ENCODE measurements at places on chromosomes 5 and 9.

DNA sequence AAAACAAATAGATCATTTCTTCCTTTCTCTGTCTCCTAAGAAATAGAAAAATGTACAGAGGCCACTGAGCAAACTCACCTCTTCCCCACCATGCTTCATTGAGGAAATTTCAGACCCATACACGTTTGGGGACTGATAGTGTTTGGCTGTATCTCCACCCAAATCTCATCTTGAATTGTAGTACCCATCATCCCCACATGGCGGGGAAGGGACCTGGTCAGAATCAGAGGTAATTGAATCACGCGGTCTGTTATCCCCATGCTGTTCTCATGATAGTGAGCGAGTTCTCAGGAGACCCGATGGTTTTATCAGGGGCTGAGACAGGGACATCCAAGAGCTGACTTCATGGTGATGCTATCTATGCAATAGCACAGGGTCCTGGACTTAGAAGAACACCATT, 1655.8 kb downstream of the MAT2B start:
- no peak for DNase-seq

- DNase-seq = no peak
These were observed 48.5 kb upstream of the BNC2 start for GRCh38 chr9:16918920-16919319.

GRCh38 chr5:151115272-151115905, 34.6 kb upstream of the TNIP1 start:
- peak; percentile 70 for DNase-seq

DNA sequence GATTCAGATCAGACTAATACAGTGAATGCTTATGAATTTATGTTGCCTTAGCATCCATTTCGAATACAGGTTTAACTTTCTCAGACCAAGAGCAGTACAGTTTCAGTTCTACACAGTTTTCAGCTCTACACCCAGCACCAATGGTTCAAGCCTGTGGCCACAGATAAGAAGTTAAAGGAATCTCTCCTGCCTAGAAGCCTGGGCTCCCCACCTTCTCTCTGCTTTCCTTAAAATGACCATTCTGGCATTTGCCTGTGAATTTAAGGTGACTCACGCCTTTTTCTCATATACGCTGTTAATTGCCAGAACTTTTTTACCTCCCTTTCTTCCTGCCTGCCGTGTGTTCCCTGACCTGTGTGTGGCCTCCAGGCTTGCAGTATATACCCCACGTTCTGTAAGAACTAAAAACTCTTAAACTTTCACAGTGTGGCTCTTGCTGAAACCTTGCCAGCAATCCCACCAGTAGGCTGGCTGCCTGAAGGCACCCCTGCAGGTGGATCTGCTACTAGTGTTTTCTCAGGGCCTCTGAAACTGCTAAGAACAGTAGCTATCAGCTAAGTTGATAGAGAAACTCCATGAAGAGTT, 692.8 kb upstream of the CDH18 start:
- no peak for DNase-seq

DNA sequence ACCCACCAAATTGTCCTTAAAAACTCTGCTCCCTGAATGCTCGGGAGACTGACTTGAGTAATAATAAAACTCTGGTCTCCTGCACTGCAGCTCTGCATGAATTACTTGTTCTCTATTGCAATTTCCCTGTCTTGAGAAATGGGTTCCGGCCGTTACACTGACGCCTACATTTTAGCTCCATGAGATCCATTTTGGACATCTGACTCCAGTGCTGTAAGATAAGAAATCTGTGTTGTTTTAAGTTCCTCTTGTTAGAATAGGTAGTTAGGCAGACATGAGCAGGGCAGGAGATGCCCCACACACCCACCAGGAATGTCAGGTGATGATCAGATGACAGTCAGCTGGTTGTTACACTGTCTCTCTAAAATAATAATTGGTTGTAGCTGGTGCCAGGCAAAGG, 125.8 kb upstream of the SHB start:
- no peak for DNase-seq

- no peak for DNase-seq
These were observed 7.6 kb downstream of the S1PR3 start for GRCh38 chr9:88998911-88999310.

DNA sequence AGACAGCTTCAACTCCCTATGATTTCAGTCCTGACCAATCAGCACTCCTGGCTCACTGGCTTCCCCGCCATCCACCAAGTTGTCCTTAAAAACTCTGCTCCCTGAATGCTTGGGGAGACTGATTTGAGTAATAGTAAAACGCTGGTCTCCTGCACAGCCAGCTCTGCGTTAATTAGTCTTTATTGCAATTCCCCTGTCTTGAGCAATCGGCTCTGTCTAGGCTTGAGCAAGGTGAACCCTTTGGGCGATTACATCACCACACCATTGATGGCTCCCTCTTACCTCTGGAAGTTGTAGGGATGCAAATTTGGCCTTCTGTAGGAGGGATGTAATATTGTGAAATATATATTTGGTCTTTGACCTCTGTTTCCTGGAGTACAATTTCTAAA, 2.9 kb upstream of the SLC23A1 start:
- DNase-seq = peak; percentile 2

- peak; percentile 29 for DNase-seq
These were observed 6.1 kb upstream of the NRARP start for GRCh38 chr9:137308057-137308619.

- no peak for DNase-seq
These were observed 4.9 kb upstream of the N4BP3 start for GRCh38 chr5:178108446-178108845.

DNA sequence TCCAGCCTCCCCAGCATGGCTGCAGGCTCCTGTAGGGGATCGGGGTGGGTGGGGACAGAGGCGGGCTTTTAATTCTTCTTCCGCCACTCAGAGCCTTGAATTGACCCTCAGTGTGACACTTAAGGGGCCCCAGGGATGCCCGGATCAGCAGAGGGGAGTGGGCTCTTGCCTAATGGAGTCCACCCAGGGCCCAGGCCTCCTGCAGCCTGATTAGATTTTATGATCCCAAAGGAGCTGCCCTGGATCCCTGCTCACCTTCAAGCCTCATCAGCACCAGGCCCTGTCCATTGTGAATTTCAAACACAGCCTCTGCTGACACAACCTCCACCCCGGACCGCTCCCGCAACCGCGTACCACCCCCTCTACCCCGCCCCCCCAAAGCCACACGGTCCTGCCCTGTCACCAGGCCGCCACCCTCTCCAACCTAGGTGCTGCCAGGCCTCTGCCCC, 214.1 kb upstream of the IER5L start:
- DNase-seq = no peak

DNA sequence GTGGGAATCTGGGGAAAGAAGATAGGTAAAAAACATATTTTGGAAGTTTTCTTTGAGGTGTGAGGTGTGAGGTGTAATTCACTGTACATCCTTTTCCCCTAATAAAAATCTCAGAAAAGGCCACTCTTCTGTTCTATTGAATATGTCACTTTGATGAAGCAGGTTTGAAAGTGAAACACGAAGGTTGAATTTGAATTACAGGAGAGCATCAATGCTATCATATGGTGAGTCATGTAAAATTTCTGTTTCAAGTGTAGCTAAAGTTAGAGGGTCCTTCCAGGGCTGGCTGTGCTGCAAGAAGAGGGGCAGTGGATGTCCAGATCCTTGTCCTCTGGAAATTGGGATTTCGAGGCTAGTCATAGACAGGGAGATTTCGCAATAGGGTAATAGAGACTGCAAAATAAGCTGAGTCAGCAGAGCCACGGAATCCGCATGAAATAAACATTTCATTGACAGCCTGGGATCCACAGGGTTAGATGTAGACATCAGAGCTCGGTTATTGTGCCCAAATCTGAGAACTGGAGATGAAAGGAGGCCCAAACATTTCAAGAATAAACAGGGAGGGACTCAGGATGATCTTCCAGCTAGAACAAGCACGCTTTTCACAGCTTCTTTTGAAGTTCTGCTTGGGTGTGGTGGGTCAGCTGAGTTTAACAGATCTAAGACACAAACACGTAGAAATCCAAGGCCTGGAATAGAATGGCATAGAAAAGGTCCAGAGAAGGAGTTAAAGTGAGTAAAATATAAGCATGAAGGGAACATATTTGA, 194.4 kb upstream of the CDKN2B start:
- DNase-seq = no peak

- DNase-seq = no peak
These were observed 581.0 kb downstream of the TLE1 start for GRCh38 chr9:81108391-81108790.

- DNase-seq = no peak
These were observed 627.7 kb downstream of the CCDC171 start for GRCh38 chr9:16180546-16180945.

DNA sequence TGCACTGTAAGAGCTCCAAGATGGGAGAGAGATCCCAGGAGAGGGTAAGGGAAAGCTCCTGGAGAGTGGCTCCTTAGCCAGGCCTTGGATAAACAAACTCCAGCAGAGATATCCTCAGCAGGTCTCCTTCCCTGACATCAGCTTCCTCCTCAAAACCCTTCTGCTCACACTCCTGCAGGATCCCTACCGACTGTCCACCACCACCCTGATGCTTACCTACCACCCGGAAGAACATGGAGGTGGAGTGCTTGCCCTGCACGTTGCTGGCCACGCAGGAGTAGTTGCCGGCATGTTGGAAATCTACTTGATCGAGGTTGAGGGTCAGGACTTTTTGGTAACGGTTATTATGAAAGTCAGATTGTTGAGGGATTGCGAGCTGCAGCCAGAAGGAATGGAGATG, 9.3 kb downstream of the CSF1R start:
- DNase-seq = no peak

- no peak for DNase-seq
These were observed 272.6 kb downstream of the FANCC start for GRCh38 chr9:95044731-95045508.

DNA sequence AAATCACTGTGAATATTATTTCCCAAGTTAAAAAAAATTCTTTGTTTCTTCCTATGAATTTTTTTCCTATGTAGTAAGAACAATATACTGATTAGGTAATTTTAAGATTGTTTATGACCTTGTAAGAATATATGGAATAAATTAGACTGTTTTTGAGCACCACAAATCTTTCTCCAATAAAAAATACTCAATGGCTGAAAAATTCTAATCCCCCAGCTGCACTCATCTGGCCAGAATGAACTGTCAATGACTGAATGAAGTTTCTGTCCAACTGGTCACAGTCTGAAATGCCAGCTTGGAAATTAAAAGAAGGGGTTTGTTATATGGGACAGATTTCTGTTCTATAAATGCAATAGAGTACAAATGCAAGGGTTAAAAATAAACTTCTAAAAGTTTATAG, 569.5 kb upstream of the SEMA6A start:
- DNase-seq = no peak

GRCh38 chr5:59587489-59588337, 305.8 kb downstream of the PDE4D start:
- DNase-seq = no peak

GRCh38 chr9:250039-250438, 35.4 kb downstream of the DOCK8 start:
- no peak for DNase-seq

GRCh38 chr5:88877826-88878225, 5.2 kb downstream of the MEF2C start:
- DNase-seq = no peak

- no peak for DNase-seq
These were observed 117.0 kb upstream of the NR5A1 start for GRCh38 chr9:124623966-124624734.

GRCh38 chr5:43437062-43437660, 25.0 kb upstream of the CCL28 start:
- DNase-seq = no peak

GRCh38 chr5:139078345-139078744, 119.8 kb downstream of the SIL1 start:
- no peak for DNase-seq

DNA sequence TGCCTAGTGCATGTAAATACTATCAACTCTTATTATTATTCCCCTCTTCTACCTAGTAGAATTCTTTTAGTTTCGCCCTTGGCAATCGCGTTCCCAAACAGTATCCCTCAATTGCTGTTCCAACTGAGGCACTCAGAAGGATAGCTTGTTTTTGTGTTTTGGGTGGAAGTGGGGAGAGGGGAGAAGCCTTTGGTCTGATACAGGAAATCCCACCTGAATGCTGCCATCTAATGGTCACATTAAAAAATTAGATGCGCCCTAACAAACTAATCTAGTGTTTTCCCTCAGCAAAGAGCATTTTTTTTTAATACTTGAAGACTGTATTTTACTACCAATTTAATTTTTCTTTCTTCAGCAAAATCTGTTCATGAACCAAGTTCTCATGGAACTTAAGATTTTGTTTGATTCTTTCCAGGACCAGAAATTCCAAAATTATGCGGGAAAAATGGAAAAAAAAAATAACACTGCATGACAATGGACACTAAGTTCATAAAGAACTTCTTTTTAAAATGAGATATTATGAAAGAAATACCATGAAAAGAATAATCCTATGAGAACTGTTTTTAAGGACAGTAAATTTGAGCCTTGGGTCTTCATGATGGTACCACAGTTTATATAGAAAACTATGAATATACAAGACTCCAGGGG, 22.2 kb upstream of the GLDC start:
- DNase-seq = peak; percentile 65

GRCh38 chr5:36402512-36402906, 100.8 kb upstream of the RANBP3L start:
- no peak for DNase-seq

- DNase-seq = no peak
These were observed 831.7 kb downstream of the MTRR start for GRCh38 chr5:8700671-8701070.

DNA sequence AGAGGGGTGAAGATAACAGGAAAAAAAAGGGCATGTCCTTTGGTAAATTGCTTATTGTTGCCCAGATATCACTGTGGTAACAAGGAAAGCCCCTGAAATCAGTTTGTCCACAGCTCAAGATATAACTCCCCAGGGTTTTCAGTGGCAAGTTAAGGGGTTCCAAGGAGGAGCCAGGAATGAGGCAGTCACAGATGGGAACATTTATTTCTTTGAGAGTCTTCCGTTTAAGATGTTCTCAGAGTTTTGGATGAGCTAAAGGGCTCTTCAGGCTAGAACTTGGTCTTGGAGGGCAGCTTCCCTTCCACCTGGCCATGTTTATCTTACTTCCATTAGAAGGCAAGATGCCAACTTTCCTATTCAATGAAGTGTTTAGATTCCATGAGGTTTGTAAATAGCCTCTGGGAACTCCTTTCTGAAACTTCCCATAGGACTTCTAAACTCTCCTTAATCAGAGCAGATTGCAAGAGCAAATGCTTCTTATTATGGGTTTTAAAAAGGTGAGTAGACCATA, 277.6 kb upstream of the TNC start:
- no peak for DNase-seq

- DNase-seq = no peak
These were observed 341.8 kb downstream of the ASTN2 start for GRCh38 chr9:117073071-117073470.

GRCh38 chr9:116095403-116095802, 58.2 kb upstream of the PAPPA start:
- DNase-seq = no peak

- no peak for DNase-seq
These were observed 476.3 kb downstream of the CCDC171 start for GRCh38 chr9:16029046-16029615.
